PC-3 (cell line): ENCODE measurements at places on chromosomes 7 and 10.

DNA sequence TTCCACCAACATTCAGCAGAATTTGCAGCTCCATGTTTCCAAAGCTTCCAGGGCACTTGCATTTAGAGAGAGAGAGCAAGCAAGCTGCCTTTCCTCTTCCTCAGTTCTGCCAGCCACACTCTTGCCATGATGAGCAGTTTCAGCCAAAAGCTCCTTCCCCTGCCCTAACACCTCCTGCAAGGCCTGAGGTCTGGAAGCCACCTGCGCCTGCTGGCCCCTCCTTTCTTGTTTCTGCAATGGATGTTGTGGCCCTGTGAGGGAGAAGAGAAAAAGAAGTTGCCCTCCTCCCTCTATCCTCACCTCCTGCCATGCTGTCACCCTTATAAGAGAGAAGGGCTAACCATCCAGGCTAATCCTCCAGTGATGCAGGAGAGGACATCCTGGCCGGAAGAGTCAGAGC is 48.7 kb downstream of the IKZF1 start:
- no peak for DNase-seq

GRCh38 chr10:97314671-97315070 is 4.4 kb upstream of the FRAT1 start:
- DNase-seq = no peak

- DNase-seq = no peak
These were observed 27.5 kb downstream of the PTPRE start for GRCh38 chr10:127934383-127934782.

GRCh38 chr7:107697321-107698049 is 36.9 kb downstream of the SLC26A4 start:
- no peak for DNase-seq

GRCh38 chr7:96089511-96089910 is 232.4 kb downstream of the SLC25A13 start:
- no peak for DNase-seq

DNA sequence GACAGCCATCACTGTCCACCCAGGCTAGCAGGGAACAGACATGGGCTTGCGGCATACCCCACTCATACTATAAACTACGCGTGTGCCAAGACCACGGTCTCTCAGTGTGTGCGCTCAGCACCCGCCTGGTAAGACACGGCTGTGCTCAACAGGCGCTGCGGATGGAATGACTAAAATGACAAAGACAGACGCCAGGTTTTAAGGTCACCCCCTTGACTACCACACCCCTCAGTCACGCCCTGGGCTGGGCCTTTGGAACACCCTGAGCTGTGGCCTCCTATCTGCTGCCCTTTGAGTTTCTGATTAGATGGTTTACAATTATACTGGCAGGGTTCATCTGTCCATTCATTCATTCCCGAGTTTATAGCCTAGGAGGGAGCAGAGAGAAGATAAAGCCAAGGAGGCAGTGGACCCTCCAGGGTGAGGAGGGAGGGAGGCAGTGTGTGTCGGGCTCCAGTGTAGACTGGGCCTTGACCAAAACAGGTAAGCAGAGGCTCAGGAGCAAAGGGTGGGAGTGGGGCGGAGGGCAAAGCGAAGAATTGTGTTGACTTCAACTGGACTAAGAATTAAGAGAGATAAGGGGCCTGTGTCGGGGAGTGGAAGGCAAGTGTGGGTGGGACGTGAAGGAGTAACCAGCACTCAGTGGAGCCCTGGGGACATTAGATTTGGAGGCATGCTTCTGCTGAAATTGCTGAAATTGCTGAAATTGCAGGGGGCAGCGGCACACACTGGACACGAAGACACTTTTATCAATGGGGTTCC is 35.0 kb downstream of the TNS3 start:
- DNase-seq = no peak

DNA sequence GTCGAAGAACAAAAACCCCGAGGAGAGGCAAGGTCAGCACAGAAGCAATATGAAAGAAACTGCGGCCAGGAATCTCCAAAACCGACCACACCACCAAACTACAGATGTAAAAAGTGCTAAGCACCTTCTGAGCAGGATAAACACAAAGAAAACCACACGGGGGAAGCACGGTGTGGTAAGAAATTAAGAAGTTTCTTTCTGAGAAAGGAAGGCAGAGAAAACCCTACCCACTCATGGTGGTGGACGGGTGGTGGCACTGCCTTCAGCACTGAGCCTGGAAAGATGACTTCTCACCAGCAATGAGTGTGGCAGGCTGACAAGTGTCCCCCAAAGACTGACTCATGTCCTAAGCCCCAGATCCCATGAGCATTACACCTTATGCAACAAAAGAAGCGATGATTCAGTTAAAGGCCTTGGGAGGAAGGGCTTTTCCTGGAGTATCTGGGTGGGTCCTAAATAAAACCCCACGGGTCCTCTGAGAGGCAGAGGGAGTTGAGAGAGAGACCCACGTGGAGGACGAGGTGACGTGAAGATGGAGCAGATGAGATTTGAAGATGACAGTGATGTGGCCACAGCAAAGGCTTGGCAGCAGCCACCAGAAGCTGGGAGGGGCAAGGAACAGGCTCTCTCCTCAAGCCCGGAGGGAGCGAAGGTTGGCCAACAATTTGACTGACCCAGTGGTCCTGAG is 124.9 kb downstream of the DLG5 start:
- peak; percentile 54 for DNase-seq

DNA sequence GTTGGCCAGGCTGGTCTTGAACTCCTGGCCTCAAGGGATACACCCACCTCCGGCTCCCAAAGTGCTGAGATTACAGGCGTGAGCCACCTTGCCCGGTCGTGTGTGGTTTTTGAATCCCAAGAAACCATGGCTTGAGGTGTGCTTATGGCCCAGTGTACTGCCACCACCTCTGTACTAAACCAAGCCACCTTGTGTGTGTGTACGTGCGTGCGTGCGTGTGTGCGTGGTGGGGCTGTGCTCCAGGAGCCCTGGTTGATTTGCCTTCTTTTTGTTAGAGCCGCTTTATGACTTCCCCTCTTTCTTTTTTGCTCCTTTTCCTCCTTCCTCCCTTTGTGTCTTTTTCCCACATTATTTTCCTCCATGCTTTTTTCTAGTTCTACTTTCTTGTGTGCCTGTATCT is 121.4 kb downstream of the CAMK1D start:
- DNase-seq = no peak

DNA sequence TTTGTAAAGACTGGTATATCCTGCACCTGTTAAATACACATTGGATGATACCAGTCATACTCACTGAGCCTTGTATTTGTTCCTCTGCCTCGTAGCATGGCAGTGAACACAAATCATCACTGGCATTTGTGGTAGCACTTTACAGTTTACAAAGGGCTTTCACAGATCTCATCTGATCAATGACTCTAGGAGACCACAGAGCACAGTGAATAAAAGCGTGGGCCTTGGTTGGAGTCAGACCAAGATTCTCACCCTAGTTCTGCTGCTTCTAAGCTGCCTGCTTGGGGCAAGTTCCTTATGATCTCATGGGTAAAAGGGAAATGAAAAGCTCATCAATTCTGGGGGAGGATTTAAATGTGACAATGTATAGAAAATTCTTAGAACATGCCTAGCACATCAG is 129.9 kb upstream of the AGK start:
- DNase-seq = no peak

GRCh38 chr7:4527988-4528636 is 154.0 kb upstream of the FOXK1 start:
- DNase-seq = no peak
